MV-4-11 (cell line): ENCODE measurements at places on chromosomes 16 and 17.
A peak's percentile ranks its signal among the peaks of the same experiment; 100 is the strongest.

- peak; percentile 62 for DNase-seq
Measured at GRCh38 chr17:35849469-35850348, 19.0 kb downstream of the HEATR9 start.

DNA sequence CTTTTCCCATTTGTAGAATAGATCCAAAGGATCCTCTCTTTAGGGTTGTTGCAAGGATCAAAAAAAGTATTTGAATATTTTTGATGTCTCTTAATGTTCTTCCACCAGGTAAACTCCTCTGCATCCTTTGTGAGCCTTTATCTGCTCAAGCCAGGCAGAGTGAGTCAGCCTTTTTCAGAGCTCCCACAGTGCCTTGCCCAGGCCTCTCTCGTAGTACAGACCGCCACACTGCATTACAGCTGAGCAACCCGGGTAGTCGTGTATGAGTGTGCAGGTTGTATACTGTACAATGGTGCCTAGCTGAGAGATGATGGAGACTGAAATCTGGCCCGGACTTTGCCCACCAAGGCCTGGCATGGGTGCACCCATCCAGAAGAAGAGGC is 20.9 kb downstream of the RHBDL3 start:
- DNase-seq: no peak

DNA sequence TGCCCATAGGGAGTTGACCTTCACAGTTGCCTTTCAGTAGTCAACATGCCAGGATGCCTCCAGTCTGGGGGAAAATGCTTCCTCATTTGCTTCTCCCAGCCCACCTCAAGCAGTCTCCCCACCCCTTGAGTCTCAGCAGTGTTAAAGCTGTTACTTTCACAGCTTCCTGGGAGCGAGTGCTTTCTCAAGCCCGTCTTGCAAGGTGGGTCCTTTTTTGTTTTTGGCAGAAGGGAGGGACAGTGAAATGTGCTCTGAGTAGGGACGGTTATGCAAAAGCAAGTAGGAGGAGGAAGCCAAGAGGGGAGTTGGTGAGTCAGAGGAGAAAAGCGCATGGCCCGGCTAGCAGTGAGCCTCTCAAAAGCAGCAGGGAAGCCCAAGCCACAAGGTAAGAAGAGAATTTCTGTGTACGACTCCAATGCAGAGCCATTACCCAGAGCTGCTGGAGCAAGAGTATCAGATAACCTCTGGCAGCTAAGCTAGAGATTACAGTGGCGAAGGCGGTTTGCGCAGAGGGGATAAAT is at the start of gene CHST4:
Gene CHST4, plus strand, starts transcription at position 316 of the 521 bp plus-strand sequence. CDS start 10,252 bp downstream, outside the sequence.
- DNase-seq: peak; percentile 42

DNA sequence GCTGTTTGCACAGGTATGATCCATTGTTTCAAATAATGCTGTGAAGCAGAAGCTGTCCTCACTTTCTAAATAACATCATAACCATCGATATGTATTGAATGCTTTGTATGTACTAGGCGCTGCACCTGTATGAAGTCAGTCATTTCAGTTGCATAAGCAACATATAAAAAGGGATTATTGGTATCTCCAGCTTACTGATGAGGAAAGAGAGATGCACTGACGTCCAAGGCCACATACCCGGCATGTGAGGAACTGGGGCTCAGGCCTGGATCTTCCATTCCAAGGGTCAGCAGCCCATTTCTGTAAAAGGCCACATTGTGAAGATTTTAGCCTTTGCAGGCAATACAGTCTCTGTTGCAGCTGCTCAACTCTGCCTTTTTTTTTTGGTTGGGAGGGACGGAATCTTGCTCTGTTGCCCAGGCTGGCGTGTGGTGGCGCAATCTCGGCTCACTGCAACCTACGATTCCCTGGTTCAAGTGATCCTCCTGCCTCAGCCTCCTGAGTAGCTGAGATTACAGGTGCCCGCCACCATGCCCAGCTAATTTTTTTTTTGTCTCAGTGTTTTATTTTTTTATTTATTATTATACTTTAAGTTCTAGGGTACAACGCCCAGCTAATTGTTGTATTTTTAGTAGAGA is 244.7 kb downstream of the MRTFB start:
- DNase-seq: no peak

DNA sequence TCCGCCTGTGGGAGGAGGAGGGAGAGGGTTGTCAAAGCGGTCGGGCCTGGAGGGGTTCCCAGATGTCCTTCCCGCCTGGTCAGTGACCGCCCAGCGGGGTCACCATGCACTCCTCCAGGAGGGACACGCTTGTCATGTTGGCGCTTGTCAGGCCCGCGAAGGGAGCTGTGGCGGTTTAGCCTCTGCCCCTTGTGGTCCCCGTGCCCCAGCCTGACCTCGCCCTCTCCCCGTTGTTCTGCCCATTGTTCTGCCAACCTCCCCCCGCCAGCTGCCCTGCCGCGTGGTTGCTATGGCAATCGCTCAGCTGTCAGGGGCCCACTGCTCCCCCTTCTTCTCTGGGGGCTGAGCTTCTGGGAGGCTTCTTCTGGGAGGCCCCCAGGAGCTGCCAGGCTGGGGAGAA is 146.4 kb upstream of the CIBAR2 start:
- DNase-seq: peak; percentile 71

DNA sequence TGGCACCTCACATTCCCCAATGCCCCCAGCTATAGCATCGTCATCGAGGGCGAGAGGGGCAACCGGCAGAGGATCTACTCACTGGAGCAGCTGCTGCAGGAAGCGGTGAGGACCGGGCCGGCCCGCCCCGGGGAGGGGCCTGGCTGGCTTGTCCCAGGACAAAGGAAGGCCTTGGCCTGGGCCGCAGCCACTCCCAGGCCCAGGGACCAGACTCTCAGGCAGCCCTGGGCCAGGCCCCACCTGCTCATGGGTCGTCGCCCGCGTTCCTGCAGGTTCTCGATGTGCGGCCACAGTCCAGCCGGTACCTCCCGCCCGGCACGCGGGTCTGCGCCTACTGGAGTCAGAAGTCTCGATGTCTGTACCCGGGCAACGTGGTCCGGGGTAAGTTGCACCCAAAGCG is 53.4 kb downstream of the ACTG1 start:
- DNase-seq: no peak

- DNase-seq: no peak
Measured at GRCh38 chr16:84933774-84934631, 77.3 kb downstream of the ZDHHC7 start.

- DNase-seq: peak; percentile 38
Measured at GRCh38 chr16:80509872-80510271, 30.9 kb upstream of the DYNLRB2 start.

GRCh38 chr17:19360772-19361171 is 1.8 kb downstream of the B9D1 start:
- DNase-seq: no peak

DNA sequence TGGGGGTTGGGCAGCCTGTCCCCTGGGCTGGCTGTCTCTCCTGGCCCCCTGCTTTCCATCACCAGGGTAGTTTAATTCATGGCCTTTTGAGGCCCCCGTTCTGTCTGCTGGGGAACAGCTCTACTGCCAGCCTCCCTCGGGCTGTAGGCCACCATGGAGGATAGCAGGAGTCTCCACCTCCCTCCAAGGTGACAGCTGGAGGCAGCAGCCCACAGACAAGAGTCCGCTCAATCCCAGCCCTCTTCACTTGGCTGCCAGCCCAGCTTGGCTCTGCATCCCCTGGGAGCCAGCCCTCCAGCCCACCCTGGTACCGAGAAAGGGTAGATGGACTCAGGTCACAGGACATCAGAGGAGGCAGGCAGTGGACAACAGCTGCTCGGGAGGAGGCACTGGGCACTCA is 194.6 kb upstream of the SDK2 start:
- DNase-seq: no peak

DNA sequence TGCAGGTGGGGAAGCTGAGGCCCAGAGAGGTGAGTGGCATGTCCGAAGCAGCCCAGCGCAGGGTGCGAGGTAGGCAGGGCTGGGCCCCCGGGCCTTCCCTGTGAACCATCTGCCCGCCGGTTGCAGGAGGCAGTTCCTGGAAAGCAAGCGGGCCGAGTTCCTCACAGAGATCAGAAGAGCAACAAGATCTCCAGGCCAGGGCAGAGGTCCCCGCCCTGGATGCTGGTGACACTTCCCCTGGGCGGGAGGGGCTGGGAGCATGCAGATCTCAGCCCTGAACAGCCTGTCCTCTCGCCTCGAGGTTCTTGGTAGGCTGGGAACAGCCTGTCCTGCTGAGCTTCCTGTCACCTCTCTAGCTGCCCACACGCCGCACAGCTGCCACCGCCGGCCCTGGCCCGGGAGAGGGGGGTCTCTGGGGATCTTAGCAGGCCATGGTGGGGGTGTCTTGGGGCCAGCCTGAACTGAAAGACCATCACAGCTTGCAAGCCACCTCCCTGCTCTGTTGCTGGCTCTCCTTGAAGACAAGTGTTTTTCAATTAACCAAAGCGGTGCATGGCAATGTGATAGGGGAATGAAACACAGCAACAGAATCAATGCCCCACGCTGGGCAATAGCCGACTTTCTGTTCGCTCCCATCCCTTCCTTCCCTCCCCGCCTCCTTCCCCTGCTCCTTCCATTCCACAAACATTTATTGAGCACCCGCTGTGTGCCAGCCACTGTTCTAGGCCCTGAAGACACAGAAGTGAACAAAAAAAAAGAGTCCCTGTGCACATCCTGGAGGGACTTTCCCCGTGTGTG is 31.7 kb downstream of the SOCS1 start:
- DNase-seq: peak; percentile 96

GRCh38 chr17:49783071-49783715 is 5.3 kb upstream of the KAT7 start:
- peak; percentile 7 for DNase-seq

- DNase-seq: no peak
Measured at GRCh38 chr16:51231702-51232101, 80.6 kb upstream of the SALL1 start.

DNA sequence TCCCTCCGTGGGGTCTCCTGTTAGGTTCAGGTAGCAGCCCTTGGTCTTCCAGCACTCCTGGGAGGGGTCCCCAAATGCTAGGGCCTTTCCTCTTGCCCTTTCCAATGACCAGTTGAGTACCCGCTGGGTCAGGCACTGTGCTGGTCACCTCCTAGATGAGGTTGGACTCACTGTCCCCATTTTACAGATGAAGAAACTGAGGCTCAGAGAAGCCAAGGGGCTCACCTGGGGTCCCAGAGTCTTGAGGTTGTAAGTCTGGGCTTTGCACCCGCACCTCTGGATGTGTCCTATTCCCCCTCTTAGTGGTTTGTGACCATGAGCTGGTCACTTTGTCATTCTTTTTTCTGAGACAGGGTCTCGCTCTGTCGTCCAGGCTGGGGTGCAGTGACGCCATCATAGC is 1.4 kb upstream of the CASKIN1 start:
- DNase-seq: no peak

- no peak for DNase-seq
Measured at GRCh38 chr16:29821643-29822115, 1.4 kb downstream of the MVP start.

DNA sequence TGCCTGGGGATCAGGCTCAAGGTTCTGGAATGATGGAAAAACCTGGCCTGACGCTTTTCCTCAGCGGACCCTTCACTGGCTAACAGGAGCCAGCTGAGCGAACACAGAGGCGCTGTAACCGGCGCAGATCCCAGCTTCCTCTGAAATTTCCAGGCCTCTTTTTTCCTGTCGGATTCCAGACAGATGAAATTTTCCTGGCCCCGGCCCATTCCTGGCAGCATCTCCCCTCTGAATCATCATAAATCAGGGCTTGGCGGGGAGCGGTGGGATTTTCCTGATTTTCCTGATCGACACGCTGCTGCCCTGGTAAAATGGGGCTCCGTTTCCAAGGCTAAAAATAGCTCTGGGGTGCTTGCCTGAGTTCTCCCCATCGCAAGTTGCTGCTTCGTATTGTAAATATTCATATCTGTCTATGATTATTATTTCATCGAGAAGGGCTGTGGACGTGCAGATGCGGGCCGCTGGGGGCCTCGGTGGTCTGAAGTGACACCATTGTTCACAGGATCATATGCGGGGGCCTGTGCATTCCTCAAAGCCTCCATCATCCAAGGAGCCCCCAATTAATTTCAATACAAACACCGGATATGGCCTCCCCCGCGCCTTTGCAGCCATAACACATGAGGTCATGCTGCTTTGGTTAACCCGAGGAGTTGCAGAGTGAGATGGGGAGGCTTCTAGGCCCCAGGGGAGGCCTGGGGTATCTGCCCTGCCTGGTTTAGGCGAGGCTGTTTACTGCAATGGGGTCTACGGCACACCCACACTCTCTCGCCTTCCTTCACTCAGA is 45.8 kb upstream of the ETV4 start:
- no peak for DNase-seq

- no peak for DNase-seq
Measured at GRCh38 chr17:76546556-76547182, 6.8 kb downstream of the PRCD start.
